Lower lobe of right lung (tissue), 2 donors: ENCODE measurements at places on chromosomes 5 and 9.

- peak; percentile 37 for DNase-seq
These were observed 38.1 kb upstream of the SARDH start for GRCh38 chr9:133775951-133776905.

DNA sequence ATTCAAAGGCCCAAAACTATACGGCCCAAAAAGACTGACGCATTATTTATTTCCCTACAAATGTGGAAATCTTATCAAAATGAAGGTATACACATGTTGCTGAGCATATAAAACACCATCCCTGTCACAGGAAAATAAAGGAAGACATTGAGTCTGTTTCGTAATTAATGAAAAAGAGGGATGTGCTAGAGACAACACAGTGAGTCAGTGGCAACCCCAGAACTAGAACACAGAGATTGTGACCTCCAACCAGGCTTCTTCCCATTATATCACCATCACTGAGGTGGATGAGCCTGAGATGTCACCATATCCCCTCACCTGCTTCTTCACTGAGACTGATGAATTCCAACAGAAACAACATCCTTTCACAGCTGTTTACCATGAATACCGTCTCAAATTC, 3.8 kb downstream of the NDUFA8 start:
- no peak for DNase-seq

DNA sequence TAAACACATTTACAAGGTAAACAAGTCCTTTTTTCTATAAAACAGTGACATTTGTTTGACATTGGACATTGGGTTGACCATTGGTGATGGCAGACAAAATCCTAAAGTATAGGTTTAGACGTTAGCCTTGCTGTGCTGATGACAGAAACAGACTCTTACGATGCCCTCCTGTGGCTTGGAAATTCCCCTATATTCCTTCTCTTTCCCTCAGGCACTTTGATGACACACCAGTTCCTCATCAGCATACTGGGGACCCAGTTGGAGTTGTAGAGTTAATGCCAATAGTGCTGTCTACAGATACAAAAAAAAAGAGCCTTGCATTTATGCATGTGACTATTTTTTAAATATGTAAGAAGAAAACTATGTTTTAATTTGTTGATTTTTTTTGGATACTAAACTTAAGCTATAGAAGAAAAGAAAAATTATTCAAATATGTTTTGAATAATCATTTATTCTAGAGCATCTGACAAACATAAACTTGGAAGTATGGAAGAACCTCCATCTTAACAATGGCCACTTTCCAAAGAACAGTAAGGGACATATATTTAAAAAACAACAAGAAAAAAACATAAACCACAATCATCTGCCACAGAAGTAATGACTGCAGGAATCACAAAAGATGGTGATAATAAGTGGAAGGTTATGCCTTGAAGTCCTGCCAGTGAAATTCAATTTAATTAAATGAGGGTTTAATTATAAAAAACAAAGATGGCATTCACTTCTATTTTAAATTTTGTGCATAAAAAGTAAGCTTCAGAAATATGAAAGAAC, 75.6 kb upstream of the SNCAIP start:
- no peak for DNase-seq

GRCh38 chr5:38642189-38642911, 85.9 kb upstream of the LIFR start:
- DNase-seq: no peak
